ENCODE measurements at places on chromosomes 4 and X. TPM values are rescaled to one million over a fixed set of nuclear protein-coding genes. Genes with fewer than 3 reads are reported as not detected.

The SOD3 gene
- total RNA-seq = 0.32 TPM

The FAM184B gene
- total RNA-seq = 0.16 TPM

DNA sequence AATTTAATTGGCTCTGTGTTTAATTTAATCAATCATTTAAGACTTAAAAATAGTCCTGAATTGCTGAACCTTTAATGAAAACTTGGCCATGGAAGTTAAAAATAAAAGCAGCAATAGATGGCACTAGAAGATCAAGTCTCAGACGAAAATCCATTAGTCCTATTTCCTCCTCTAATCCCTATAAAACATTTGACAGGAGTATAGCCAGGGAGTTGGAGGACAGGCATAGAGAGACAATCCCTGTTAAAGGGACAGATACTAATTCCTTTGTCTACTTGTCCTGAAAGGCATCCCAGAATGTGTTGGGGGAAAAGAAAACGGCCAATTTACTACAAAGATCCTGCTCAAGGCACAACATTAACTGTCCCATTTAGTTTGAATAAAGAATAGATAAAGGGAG is 276.3 kb upstream of the TACR3 start:
- peaks cover 8% of the 10 kb centered on the region for H3K36me3 ChIP-seq
- peak overlapping the region; percentile 47 for H3K4me3 ChIP-seq
- H3K27ac ChIP-seq = peak overlapping the region; percentile 91
- DNase-seq = no peak
- H3K4me1 ChIP-seq = peaks cover 23% of the 10 kb centered on the region

DNA sequence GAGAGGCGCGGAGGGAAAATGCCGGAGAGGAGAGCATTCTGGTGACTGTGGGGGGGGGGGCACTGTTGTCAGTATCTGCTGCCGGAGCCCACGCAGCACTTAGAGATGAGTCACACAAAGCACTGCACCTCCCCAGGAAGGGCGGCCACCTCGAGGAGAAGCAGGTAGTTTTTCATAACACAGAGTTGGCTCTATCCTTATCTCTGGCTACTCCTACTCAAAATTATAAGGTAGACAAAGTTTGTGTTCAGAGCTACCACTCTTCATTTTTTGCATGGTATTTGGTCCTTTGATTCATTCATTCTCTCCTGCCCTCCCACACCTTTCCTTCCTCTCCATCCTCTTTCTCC is 76.2 kb upstream of the SCOC start:
- H3K4me1 ChIP-seq = peaks cover 32% of the 10 kb centered on the region
- no peak overlapping the region for H3K4me3 ChIP-seq
- no peak for DNase-seq

Data from neural crest cell (in vitro differentiated cells).